T-helper 22 cell (primary cell): ENCODE measurements at places on chromosomes 6 and 20.

DNA sequence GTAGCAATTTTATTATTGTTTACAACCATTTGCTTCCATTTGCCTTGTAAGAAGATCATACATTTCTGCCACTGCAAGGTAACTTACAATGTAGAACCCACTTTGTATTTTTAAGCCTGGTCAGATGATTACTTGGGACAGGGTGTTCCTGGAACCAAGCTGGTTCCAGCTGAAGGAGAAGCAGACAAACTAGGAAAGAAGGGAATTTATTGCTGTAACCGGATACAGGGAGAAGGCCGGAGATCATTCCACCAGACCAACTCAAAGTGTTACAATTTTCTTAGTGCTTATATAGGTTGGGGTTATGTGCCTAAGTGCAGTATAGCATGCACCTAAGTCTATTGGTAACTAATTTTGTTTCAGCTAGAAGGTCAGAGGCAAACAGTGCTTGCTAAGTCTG is 104.4 kb downstream of the MANEA start:
- no peak for DNase-seq

DNA sequence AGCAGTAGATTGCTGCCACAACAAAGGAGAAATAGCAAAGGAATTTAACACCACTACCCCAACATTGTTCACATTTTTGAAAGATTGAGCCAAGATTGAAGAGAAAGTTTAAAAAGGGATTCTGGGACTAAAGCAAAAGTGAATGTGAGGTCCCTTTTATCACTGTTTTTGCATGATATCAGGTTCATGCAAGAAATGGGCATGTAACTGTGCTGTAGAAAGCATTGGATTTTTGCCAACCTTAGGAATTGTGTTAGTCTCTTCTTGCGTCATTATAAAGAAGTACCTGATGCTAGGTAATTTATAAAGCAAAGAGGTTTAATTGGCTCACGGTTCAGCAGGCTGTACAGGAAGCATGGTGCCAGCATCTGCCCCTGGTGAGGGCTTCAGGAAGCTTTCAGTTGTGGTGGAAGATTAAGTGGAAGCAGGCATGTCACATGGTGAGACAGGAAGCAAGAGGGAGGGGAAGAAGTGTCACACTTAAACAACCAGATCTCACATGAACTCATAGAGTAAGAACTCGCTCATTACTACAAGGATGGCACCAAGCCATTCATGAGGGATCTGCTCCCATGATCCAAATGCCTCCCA is 4.6 kb upstream of the GJB7 start:
- DNase-seq = no peak

- DNase-seq = no peak
These were observed 81.6 kb upstream of the MLN start for GRCh38 chr6:33885132-33886057.

- DNase-seq = no peak
These were observed 24.2 kb downstream of the KIAA0319 start for GRCh38 chr6:24621626-24622289.

DNA sequence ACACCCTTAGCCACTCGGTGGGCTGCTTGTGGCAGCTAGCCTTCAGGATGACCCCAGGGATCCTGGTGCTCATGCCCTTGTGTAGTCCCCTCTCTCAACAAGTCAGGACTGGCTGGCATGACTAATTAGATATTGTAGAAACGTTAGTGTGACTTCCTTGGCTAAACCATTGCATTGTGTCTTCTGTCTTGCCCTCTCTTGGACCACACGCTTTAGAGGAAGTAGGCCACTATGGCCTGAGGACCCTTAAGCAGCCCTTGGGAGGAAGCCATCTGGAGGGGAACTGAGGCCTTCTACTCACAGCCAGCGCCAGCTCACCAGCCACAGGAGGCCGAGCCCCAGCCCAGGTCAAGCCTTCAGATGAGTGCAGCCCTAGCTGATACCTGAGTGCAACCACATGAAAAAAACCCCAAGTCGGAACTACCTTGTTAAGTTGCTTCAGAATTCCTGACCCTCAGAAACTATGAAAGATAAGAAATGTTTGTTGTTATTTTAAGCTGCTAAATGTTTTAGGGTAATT is 10.1 kb downstream of the ANGPT4 start:
- DNase-seq = no peak

- no peak for DNase-seq
These were observed 122.4 kb upstream of the CITED2 start for GRCh38 chr6:139496654-139497344.
